ENCODE measurements at places on chromosomes 2 and 18.

- DNase-seq = no peak
These were observed 53.0 kb upstream of the CCDC150 start for GRCh38 chr2:196586511-196586991.

DNA sequence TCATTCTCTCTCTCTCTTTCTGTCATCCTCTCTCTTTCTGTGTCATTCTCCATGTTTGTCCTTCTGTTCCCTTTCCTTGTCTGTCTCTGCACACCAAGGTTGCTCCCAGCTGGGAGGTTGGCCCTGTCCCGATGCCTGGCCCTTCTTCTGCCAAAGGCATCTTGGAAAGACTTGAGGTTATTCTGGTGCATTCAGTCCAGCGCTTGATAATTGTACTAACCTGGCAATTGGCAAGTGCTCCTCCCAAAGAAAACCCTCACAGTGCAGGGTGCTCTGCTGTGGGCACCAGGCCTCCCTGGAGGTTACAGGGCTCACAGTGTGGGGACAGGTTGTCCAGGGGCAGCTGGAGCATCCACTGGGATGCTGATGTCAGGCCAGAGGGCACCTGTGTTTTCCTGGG is 95.4 kb downstream of the GLI2 start:
- no peak for DNase-seq

DNA sequence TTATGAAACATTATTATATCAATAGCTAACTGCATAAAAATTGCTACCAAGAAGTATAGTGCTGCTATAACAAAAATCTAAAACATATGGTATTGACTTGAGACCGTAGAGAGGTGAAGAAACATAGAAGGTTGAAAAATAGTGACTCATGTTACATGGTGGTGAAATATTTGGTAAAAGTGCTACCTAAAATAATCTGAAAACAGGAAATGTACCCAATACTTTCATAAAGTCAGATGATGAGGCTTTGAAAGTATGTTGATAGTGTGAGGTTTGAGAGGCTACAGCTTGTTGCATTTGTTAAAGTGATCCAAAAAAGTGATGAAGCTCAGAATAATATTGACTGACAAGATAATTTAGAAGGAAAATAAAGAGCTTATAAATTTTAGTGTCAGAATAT is 718.7 kb upstream of the SLC8A1 start:
- no peak for DNase-seq

- DNase-seq = no peak
These were observed 6.8 kb downstream of the TFPI start for GRCh38 chr2:187547353-187547979.

DNA sequence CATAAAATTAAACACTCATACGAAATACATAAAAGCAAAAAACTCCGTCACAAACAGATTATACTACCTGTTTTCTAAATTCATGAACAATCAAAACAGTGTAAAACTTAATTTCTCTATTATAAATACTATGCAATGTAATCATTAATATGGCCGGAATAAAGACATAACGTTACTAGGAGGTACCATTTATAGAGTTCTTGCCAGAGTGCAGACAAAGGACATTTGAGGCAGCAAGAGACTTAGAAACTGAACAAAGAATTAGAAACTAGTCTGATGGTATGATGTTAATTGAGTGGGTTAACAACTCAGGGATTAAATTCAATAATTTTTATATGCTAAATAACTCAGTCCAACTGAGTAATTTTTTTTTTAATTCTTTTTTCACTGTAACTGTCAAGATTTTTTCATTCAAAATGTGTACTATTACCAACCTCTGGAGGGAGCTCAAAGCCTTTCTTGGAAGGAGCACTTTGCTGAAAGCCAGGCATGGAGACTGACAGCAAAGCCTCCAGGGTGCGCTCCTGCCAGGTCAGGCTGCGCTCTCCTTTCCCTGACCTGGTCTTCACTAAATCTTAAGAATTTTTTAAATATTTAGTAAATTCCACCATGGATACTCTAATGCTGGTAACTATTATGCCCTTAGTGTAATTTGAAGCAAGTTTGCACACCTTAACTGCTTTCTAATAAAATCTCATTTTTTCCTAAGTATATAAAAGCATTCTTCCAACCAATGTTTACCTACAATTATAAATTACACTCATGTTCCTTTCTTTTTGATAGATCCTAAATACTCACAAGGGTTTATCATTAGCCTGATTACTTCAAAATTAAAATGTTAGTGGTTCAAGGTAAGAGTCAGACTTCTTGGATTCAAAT is 34.1 kb downstream of the WDR35 start:
- DNase-seq = peak; percentile 66

DNA sequence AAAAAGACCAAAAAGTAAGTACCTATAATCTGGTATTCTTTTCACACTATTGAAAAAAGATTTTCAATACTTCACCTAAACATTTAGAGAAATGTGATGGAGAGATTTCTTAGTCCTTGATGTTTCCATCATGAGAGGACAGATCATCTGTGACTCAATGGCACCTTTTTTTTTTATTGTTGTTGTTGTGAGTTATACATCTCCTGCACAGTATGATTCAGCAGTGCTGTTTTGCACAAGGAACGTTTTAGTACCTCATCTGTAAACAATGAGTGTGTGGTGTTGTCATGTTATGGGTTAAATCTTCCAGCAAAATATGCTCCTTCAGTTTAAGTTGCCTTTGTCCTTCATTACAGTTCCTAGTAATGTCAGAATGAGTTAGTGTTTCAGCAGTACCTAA is 2.2 kb downstream of the KIAA1328 start:
- DNase-seq = no peak

- no peak for DNase-seq
These were observed 1.9 kb downstream of the PRKRA start for GRCh38 chr2:178448968-178449661.

- DNase-seq = no peak
These were observed 36.4 kb downstream of the ACTR3 start for GRCh38 chr2:113926314-113926713.

GRCh38 chr2:230591850-230592249 is 120.8 kb upstream of the CAB39 start:
- DNase-seq = no peak

DNA sequence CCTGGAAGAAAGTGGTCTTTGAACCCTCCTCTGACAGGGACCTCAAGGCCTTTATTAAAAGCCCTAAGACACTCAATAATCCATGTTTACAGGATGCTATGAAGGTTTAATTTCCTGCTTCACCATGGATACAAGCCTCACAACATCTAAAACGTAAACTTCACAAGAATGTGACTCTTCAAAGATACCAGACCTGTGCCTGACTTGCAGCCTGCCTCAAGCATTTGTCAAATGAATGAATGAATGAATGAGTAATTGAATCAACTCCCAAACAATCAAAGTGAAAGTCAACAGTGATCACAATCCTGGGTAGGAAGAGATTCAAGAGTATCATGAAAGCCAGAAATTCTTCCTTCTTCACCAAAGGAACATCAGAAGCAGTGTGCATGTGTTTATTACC is 30.4 kb downstream of the KLF7 start:
- no peak for DNase-seq

DNA sequence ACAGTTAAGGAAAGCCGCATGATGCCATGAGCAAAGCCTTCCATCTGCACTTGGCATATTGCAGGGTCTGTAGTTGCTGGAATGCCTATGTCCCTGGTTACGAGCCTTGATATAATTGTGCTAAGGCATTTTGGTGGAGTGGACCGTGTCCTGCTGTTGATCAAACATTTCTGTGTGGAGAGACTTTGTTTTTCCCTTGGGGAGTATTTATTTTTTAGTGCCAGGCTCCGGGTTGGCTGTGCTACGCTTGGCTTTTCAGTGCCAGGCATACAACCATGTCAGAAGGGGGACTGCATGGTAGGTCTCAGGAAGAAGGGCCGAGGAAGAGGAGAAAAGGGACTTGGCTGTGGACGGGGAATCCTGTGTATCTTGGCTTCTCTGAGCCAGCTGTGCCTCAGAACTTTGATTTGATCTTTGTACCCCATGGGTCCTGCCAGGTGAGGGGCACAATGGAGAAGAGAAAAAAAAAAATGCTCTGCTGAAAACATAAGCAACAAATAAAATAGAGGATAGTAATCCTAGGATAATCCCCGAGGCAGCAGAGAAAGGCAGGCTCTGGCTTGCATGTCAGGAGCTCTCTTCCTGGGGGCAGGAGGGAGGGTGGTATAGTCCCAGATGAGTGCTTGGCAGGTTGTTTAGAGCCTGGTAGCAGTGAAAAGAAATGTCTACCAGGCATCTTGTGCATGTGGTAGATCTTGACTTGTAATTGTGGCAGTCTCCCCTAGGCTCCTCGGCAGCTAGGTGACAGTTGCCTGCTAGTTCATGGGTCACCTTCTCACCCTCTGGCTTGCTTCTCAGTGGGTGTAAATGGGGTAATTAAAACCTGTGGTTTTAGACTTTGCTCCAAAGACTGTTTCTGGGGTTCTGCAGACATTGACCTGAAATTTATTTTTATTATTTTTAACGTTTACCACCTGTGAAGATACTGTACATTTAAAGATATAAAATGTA is 233.0 kb downstream of the NEDD4L start:
- DNase-seq = no peak

GRCh38 chr18:56789004-56789888 is 138.1 kb downstream of the WDR7 start:
- DNase-seq = peak; percentile 45

DNA sequence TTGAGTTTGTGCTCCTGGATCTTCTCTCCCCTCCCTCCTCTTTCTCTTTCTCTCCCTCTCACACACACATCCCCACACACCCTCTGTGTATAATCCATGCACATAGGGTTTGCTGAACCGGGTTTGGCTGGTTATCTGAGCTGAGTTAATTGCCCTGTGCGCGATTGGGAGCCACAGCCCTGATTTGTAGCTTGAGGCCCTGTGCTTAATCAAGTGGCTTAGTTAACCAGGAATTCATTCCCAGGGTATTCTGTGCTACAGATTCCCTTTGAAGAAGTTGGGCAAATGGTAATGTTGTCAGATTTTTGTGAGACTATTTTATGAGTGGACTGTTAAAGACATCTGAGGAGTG is 6.2 kb downstream of the PARD3B start:
- no peak for DNase-seq

GRCh38 chr2:240997141-240997855 is 1.1 kb upstream of the SNED1 start:
- no peak for DNase-seq

- no peak for DNase-seq
These were observed 124.4 kb downstream of the CCDC178 start for GRCh38 chr18:33316146-33316587.

- DNase-seq = no peak
These were observed 203.3 kb downstream of the TFCP2L1 start for GRCh38 chr2:121081701-121082100.

DNA sequence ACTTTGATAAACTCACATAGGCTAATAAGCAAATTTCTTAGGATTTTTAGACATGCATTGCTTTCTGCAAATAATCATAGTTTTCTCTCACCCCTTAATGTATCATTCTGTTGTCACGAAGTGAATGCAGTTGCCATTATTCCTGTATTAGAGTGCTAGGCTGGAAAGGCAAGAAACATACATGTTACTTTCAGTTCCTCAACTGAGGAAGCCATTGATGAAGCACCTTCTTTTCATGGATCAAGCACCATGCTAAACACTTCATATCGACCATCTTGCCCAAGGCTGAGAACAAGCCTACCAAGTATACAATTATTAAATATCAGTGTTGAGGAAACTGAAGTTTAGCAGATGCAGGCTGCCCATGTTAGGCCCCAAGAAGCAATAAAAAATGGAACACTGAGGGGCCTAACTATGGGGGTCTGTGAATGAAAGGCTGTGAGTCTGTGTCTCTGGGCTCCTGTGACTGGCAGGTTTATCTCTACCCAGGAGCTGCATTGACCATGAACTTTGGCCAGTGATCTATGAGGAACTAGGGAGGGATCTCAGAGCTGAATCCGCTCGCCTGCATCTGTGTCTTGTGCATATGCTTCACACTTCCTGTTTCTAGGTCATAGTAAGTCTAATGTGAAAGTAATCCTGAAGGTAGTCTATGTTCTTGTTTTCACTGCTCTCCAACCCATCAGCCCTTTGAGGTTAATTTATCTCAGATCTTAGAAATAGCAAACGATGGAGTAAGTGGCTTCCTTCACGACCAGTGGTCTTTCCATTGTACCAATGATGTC is 16.0 kb upstream of the TSPYL6 start:
- no peak for DNase-seq

DNA sequence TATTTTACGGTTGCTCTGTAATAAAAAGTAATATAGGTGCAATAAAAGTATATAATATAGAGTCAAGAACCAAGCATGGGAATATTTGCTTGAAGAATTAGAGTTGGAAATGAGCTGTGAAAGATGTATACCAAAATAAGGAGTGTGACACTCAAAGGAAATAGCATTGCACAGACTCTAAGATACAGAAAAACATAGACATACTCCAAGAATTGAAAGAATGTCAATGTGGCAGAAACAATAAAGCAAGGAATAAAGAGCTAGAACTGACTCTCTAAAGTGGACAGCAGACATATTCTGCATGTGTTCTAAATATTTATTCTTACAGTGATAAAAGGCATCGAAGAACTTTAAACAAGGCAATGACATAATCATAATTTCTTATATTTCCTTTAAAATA is 561.1 kb upstream of the SETBP1 start:
- no peak for DNase-seq

- DNase-seq = no peak
These were observed 34.3 kb downstream of the PKP4 start for GRCh38 chr2:158491072-158491471.

GRCh38 chr2:75033516-75033915 is 75.1 kb downstream of the POLE4 start:
- DNase-seq = no peak

DNA sequence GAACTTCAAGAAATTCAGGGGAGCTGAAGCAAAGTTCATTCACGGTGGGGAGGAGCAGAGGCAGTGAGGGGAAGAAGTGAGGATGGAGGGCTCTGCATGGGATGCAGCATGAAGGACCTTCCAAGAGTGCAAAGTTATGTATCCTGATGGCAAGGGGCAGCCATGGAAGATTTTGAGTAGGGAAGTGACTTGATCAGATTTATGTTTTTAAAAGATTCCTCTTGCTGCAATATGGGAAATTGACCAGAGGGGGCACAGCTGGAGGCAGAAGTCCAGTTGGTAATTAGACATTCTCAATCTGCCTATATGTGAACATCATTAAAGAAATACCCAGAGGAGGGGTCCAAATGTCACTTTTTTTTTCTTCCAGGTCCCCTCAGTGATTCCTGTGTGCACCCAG is 21.5 kb upstream of the ANXA4 start:
- DNase-seq = no peak

GRCh38 chr2:12081481-12082210 is 335.2 kb downstream of the LPIN1 start:
- DNase-seq = peak; percentile 47

GRCh38 chr2:128984855-128985254 is 666.2 kb upstream of the HS6ST1 start:
- no peak for DNase-seq

- no peak for DNase-seq
These were observed 440.2 kb downstream of the MBD2 start for GRCh38 chr18:53784253-53784652.

DNA sequence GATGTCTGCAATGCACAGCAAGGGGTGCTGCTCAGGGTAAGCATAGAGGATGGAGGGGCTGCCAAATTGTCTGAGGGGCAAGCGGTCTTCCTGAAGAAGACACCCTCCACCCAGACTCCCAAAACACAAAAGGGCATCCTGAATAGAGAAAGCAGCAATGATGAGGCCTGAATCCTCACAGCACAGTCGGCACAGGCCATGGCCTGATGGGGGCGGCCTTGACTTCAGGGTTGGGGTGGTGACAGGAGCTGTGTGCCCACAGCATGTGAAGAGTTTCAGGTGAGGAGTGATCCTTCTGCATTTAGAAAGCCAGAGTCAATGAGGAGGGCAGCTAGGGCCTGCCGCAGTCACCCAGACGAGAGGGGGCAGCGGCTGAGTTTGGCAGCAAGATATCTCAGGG is 159.4 kb downstream of the GALNT14 start:
- no peak for DNase-seq

GRCh38 chr18:2186967-2187366 is 384.3 kb downstream of the METTL4 start:
- DNase-seq = no peak

Measured in activated naive CD4-positive, alpha-beta T cell treated with anti-CD3 and anti-CD28 coated beads, Interleukin-2, amount 10 ng/mL, durations not matched to agents 7 days and 5 days (primary cell).